ENCODE measurements at places on chromosomes 5 and 9.
A peak's percentile ranks its signal among the peaks of the same experiment; 100 is the strongest.

DNA sequence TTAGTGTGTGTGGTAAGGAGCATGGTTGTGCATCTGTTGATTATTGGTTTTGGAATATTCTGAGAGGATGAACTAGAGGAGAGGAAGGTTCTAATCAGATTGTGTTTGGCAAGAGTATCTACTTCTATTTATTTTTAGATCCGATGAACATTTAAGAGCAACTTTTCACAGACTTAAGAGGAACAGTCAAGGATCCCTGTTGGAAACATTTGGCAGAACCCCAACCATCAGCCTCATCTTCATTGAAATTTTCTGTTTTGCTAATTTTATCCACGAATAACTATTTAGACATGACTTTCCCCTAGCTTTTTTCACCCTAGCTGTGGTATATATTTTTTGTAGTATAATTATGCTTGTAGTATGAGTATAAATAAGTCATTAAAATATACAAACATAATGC lies 868.5 kb downstream of the MAT2B start:
- no peak for DNase-seq

GRCh38 chr5:59749782-59750520 lies 143.6 kb downstream of the PDE4D start:
- no peak for DNase-seq

DNA sequence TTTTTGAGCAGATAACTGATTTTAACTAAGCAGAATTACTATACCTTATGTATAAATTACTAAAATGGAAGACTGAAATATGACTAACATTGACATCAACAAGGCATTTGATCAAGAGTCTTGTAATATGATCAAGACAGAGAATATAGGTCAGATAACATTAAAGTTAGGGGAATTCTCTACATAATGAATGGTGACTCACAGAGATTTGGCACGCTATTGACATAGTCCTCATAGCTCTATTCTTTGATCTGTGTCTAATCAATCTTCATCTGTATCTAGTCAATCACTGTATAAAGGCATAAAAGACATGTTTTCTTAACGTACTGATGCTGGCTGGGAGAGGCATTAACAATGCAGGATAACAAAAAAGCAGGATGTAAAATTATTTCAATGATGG lies 17.4 kb downstream of the ABITRAM start:
- DNase-seq: no peak

DNA sequence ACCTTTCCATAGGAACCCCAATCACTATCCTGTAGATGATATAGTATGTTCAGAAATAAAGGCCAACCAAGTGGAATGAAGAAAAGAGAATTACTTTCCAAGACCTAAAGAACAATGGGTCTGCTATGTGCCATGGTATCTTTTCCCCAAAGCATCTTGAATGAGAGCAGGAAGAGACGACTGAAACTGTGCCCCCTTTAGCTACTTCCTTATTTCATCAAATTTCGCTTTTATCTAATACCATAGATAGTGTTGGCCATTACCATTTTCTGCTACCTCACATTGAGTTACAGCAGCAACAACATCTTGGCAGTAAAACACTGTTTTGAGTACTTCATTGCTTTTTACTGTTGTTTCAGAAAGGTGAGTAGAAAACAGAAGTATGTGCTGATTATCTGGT lies 266.6 kb downstream of the CD180 start:
- DNase-seq: no peak

DNA sequence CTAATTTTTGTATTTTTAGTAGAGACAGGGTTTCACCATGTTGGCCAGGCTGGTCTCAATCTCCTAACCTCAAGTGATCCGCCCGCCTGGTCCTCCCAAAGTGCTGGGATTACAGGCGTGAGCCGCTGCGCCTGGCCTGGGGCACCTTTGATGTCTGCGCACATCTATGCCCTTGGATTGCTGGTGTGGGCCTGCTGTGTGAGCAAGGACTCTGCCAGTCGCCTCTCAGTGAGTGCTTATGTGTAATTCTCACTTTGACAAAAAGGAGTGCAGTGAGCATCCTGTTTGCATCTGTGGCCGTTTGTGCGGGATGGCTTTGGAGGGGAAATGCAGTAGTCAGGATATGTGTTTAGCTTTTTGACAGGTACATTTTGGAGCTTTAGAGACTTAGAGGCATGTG lies 9.4 kb downstream of the WDR5 start:
- no peak for DNase-seq

- no peak for DNase-seq
Measured at GRCh38 chr5:36570301-36571095, 35.9 kb upstream of the SLC1A3 start.

DNA sequence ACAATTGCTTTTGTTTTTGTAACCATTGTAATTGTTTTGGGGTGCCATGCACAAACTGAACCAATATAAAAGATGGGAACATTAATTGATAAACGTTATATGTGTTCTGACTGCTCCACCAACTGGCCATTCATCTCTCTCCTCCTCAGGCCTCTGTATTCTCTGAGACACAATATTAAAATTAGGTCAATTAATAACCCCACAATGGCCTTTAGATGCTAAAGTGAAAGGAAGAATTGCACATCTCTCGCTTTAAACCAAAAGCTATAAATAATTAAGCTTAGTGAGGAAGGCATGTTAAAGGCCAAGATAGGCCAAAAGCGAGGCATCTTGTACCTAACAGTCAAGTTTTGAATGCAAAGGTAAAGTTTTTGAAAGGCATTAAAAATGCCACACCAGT lies 448.4 kb upstream of the ITGA1 start:
- DNase-seq: no peak

DNA sequence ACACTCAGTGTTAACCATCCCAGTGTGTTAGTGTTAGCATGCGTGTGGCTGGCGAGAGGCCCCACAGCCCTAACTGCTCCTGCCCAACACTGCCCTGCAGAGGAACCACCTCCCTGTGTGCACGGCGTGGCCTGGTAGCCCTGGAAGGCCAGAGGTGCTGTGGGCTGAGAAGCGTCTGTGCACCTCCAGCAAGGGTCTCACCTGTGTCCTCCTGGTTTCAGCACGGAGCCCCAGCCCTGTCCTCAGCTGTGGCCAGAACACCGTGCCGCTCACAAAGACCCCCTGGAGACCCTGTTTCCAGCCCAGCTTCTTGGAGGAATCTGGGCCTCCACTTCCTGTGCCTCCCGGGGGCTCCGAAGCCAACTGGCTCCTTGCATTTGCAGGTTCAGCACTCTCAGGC lies 56.1 kb upstream of the NRARP start:
- peak; percentile 29 for DNase-seq

- no peak for DNase-seq
Measured at GRCh38 chr5:72601861-72602260, 94.7 kb upstream of the ZNF366 start.

GRCh38 chr9:111294691-111295451 lies 35.2 kb downstream of the OR2K2 start:
- no peak for DNase-seq

DNA sequence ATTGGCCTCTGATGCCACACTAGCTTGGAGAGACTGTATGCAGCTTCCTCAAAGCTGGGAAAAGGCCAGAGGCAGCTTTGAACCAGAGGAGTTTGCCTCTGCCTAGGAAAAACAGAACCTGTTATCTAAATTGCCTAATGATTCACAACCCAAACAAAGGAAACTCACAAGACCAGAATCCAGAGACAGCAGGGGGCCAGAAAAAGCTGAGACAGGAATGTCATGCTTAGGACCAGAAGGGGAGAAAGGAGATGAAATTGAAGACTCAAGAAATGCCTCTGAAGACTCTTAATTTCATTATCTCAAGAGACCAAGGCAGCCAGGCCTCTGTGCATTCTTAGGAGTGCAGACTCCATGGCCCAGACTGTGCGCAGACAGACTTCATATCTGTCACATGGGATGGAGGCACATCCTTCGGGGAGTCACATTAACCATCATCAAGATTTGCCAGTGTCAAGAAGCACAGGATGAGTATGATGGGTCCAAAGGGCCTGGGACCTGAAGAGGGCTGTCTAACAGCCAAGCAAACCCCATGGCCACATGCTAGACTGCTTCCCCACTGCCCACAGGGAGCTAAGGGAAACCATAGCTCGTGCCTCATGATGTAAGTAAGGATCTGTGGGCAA lies 57.3 kb downstream of the ARSB start:
- DNase-seq: no peak

- DNase-seq: no peak
Measured at GRCh38 chr9:127128341-127129072, 6.1 kb upstream of the ANGPTL2 start.

DNA sequence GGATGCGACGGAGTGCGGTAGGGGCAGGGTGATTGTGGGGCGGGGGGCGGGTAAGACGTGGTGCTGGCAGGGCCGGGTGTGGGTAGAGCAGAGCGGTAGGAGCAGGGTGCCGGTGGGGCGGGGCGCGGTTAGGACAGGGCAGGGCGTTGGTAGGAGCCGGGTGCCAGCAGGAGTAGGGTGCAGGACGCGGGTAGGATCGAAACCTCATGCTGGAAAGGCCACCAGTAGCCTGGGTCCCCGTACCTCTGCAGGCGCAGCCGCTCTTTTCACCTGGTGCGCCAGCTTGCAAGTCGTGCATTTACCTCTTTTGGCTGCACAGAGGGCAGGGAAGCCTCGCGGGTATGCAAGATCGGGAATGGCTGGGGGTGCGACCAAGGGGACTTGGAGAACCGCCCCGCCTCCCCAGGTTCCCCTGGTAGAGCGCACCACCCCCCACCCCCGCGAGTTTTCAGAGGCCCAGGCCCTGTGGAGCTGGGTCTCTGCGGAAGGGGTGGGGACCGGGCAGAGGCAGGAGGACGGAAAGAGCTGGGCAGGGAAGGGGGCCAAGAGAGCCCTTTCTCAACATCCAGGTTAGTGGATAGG lies 104.8 kb upstream of the SIMC1 start:
- peak; percentile 55 for DNase-seq

DNA sequence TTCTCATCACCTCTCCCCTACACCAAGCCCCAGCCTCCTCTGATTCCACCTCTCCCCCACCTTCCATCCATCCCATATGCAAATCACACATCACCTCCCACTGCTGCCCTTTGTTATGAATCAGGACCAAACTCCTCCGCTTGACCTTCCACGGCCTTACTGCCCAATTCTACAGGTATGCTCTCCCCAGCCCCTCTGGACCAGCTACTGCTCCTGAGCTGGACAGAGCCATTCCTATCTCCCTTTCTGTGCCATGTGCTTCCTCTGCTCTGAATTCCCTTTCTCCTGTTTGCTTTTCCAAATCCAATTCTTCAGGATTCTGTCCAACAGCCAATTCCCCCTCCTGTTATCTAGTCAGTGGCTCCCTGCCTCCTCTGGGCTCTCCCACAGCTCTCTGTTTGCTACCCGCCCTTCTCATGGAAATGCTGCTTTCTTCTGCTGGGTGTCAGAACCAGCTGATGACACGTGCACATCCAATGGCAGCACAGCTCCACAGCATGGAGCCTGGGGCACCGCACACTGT lies 8.3 kb downstream of the FABP6 start:
- DNase-seq: no peak

- DNase-seq: no peak
Measured at GRCh38 chr5:113495422-113495841, 7.2 kb upstream of the MCC start.
